ENCODE measurements at places on chromosomes 3 and 15. TPM values are rescaled to one million over a fixed set of nuclear protein-coding genes. Genes with fewer than 3 reads are reported as not detected.

LYZL4 gene
- not detected for total RNA-seq

GRCh38 chr3:123025642-123026521 lies 1.7 kb downstream of the SEMA5B start:
- DNase-seq, result no peak

GRCh38 chr3:119831941-119832371 lies 50.1 kb downstream of the NR1I2 start:
- DNase-seq, result no peak

GRCh38 chr3:126649556-126650092 lies 5.3 kb downstream of the TXNRD3 start:
- no peak for DNase-seq

DNA sequence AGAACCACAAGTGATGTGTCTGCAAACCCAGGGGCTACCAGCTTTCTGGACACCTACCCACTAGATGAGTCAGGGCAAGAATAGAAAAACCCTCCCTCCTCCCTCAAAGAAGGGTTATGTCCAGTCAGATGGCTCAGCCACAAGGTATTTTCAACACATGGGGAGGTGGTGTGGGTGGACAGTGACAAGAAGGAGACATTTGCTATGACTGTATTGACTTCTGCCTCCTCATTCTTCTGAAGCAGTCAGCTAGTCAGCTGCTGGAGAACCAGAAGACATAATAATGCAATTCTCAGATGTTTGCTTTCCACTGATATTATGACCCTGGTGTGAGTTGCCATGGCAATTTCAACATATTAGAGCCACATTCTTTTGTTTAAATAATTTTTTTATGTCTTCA lies 66.7 kb upstream of the GOLGA8B start:
- DNase-seq, result no peak

DNA sequence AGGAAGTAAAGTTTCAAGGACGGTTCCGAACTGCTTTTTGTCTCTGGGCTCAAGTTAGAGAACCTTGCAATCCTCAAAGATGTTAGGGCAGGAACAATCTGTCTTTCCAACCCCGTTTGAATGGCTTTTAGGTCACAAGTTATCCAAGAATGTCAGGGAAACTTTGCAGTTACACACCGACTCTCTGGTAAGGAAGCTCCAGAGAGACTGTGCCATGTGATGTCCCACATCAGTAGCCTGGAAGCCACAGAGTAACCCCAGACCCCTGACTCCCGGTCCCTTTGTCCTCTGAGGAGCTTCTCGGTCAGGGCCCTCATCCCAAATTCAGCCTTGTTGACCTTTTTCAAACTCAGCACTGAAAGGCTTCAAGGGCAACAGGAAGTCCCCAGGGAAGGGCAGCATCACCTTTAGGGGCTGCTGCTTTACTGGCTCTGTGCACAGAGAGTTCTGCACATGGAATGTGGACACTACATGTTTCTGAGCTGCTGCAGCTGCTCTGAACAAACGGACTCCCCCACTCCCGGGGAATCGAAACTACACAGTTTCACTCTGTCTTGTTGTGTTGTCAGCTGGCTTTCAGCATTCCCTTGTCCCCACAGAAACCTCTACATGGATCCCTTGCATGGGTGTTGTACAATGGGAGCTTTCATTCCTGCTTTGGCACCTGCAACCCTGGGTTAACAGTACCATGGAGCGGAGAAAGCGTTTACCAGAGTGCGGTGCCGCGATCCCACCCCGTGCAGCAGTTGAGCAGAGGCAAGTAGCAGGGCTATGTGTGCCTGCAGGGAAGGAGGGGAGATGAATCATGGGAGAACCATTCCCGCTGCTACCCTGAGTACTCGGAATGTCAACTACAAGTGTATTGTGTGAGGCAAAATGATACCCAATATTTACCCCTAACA lies 408.2 kb upstream of the THBS1 start:
- peak; percentile 44 for DNase-seq

Data from spinal cord (tissue), 10 donors.